Right renal pelvis (tissue), 4 donors: ENCODE measurements at places on chromosomes 7 and 10. TPM values are rescaled to one million over a fixed set of nuclear protein-coding genes. Genes with fewer than 3 reads are reported as not detected.

GRCh38 chr7:14924398-14924797, 21.8 kb upstream of the DGKB start:
- no peak for DNase-seq

DNA sequence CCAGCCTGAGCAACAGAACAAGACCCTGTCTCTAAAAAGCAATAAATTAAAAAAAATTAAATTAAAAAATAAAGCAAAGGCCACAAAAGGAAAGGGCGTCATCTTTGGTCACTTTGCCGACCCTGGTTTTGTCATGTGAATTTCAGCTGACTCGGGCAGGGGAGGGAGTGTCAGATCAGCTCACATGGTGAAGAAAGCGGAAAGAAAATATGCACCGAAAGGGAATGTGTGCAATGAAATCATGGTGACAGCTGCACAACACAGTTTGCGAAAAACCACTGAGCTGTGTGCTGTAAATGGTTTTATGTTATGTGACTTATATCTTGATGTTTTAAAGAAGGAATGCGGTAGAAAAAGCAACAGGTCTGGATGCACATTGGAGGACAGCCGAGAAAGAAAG, 39.8 kb downstream of the RCC1L start:
- no peak for DNase-seq

GRCh38 chr7:29255199-29255878, 60.8 kb downstream of the CHN2 start:
- DNase-seq = no peak

DNA sequence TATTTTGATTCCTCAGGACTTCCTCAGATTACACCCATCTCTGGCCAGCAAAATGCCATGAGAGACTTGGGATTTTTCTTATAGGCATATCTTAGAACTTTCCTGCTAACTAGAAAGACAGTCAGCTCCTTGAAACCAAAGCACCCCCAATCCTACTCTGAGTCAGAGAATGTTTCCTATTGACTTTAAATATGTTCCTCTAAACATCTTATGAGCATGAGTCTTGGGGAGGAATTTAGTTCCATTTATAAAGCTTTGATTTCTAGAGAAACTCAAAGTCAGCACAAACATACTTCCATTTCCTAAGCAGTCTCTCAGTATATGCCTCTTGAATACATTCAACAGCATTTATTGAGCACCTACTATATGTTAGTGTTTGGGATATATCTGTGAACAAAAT, 128.5 kb downstream of the INHBA start:
- no peak for DNase-seq

The TMEM236 gene
- 0.14 TPM for polyA plus RNA-seq

The CLRN3 gene
- polyA plus RNA-seq = 24.1 TPM

The RNF32 gene
- polyA plus RNA-seq = 3.0 TPM

DNA sequence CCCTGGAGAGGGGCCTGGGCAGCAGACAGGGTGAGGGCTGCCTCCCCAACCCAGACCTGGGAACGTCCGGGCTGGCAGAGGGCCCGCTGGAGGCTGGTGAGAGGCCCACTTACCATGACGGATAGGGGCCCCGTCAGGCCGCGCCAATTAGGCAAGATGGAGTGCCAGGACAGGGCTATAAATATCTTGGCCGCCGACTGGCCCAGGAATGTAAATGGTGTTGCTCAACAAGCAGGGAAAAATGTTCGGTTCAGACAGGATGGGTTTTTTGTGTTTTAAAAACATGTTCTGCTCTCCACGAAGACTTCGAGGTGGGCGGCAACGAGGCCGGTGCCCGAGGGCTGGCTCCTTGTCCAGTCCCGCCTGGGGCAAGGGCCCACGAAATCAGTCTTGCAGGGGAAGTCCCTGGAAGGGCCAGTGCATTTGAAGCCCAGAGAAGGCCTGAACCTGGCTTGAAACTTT, 35.8 kb upstream of the ELN start:
- DNase-seq = no peak

DNA sequence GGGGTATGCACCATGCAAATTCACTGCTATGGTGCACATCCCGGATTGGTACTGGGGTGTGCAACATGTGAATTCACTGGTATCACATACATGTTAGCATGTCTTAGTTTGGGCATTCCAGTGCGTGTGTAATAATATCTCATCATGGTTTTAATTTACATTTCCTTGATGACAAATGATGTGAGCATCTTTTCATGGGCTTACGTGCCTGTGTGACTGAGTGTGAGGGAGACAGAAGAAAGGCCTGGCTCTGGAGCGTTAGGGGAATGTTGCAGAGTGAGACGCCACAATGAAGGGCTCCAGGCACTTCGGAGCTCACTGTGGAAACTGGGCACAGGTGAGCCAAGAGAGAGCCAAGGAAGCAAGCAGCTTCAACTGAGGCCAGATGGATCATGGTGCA, 162.6 kb downstream of the UBE2H start:
- no peak for DNase-seq

- no peak for DNase-seq
Observed at GRCh38 chr10:83248106-83248631, 891.1 kb upstream of the GHITM start.

- no peak for DNase-seq
Observed at GRCh38 chr7:45027774-45028114, 27.7 kb downstream of the CCM2 start.

The GATA3 gene
- polyA plus RNA-seq = 119 TPM

The MDFIC gene
- polyA plus RNA-seq = 31.0 TPM

DNA sequence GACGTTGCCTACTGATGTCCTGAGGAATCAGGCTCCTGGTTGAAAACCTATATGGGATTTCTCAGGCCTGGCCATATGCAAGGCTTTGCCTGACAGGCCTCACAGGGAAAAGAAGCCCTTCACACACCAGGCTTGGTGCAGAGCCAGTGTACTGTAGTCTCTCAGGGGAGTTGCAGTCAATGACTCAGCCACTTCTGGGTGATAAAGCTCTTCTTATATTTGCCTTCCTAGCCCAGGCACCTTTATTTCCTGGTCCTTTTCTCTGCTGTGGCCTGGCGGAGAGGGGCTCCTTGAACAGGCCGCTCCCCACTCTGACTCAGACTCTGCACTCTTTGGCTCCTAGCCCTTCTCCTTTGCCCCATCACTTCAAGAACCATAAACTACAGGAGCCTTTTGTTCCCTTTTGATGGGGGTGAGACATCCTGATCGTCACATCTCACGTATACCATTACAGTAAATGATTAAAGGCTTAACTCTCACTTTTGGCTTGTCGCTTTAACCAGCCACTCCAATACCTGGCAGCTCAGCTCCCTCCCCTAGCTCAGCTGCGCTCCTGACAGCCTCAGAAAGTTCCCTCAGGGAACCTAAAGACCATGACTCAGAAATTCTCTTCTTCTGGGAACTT, 33.5 kb downstream of the DPY19L1 start:
- no peak for DNase-seq

- DNase-seq = no peak
Observed at GRCh38 chr7:15753887-15754579, 67.5 kb upstream of the MEOX2 start.

GRCh38 chr10:18158773-18159265, 18.6 kb downstream of the CACNB2 start:
- DNase-seq = no peak

GRCh38 chr7:45215601-45216062, 58.0 kb downstream of the RAMP3 start:
- no peak for DNase-seq

DNA sequence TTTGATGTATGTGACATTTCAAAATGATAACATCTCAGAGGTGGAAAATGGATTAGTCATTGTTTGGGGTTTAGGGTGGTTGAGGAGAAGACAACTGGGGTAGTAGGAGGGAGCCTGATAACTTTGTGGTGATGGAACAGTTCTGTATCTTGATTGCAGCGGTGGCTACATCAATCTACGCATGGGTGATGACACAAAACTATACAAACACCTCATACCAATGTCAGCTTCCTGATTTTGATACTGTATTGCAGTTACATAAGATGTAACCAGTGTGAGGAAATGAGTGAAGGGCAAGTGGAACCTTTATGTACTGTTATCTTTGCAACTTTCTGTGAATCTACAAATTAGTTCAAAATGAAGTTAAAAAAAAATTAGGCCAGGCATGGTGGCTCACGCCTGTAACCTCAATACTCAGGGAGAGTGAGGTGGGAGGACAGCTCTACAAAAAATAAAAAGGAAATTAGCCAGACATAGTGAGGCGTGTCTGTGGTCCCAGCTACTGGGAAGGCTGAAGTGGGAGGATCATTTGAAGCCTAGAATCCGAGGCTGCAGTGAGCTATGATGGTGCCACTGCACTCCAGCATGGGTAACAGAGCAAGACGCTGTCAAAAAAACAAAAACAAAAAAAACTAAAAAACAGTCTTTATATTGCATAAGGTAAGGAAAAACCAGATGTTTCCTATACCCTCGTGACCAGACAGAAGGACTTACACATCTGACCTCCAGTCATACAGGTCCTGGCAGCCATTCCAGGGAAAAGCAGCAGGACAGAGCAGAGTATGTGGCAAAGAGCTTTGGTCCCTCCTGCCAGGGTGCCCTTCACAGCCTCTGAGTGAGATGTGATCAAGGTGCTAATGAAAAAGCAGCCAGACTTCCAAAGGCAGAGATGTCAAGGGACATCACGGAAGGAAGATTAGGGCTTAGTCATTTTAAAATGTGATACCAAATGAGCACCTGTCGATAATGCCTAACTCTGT, 50.8 kb downstream of the CYTH3 start:
- no peak for DNase-seq

DNA sequence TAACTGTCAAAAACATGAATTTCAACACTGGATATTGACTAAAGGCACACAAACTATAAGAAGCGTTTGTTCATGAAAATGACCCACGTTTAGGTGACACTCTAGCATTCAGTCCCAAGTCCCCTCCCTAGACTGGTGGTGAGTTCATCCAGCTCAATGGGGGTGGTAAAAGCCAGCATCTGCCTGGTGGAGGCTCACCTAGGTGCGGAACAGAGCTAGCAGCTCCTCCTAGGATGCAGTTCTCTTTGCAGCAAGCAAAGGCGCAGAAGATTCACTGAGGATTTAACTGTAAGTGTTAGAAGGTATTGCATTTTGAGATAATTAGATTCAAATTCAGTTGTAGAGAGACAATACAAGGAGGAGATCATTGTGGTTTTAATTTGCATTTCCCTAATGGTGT, 87.6 kb downstream of the VSTM2A start:
- DNase-seq = no peak

DNA sequence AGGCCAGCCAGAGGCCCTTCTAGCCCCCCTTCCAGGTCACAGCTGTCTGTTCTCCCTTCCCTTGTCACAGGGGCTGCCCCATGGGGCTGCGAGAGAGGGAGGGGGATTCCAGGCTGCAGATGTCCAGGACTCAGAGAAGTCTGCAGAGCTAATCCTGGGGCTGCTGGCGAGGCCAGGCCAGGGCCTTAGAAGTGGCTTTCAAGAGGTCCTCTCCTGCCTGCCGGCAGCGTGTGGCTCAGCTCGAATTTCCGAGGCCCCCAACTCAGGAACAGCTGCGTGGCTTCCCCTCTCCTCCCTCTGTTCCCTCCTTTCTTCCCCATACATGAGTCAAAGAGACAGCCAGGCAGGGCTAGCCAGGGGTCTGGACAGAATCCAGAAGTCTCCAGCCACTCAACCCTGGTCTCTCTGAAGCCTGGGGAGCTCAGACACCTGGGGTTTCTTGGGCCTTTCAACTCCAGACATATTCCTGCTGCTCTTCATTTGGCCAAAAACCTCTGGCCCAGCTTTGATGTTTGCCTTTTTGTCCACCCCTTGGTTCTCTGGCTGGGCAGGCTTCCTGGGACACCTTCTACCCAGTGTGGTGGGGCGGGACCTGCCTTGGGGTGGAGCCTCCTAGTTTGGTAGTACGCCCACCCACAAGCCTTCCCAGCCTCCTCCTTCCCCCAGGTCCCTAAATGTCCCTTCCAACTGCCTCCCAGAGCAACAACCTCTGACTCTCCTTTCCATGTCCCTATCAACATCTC, 21.8 kb upstream of the EIF5AL1 start:
- DNase-seq = peak; percentile 62

The RBP3 gene
- 0.09 TPM for polyA plus RNA-seq

The PLPP4 gene
- polyA plus RNA-seq = 6.7 TPM

- no peak for DNase-seq
Observed at GRCh38 chr7:139562491-139562890, 39.0 kb downstream of the CLEC2L start.

The TMEM140 gene
- polyA plus RNA-seq = 35.5 TPM

DNA sequence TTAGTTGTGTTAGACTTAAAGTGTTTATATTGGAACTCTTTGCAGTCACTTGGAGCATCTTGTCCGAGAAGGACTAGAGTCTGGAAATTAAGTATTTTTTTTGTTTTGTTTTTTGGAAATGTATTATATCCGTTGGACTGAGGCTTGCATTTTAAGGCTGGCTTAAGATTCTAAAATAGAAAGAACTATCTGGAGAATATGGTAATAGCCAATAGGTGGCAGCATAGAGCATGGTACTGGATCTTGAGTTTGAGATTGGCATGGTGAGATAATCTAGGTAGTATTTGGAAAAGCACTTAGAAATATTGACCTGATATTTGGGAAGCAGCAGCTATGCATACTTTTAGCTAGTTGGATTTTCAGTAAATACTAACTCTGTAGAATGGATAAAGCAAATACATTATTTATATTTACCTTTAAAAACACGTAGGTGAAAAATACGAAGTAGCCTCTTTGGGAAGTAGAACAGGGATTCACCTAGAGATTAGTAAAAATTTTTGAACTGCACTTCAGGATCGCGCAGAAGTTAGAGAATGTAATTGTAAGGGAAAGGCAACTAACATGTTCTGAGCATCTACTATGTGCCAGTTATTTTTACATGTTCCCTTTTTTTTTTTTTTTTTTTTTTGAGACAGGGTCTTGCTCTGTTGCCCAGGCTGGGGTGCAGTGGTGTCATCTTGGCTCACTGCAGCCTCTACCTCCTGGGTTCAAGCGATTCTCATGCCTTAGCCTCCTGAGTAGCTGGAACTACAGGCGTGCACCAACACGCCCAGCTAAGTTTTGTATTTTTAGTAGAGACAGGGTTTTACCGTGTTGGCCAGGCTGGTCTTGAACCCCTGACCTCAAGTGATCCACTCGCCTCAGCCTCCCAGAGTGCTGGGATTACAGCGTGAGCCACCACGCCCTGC, 78.6 kb downstream of the LCOR start:
- DNase-seq = no peak

GRCh38 chr10:106508950-106509349, 655.6 kb downstream of the SORCS1 start:
- DNase-seq = no peak

- DNase-seq = no peak
Observed at GRCh38 chr7:75950111-75950681, 35.2 kb downstream of the POR start.

DNA sequence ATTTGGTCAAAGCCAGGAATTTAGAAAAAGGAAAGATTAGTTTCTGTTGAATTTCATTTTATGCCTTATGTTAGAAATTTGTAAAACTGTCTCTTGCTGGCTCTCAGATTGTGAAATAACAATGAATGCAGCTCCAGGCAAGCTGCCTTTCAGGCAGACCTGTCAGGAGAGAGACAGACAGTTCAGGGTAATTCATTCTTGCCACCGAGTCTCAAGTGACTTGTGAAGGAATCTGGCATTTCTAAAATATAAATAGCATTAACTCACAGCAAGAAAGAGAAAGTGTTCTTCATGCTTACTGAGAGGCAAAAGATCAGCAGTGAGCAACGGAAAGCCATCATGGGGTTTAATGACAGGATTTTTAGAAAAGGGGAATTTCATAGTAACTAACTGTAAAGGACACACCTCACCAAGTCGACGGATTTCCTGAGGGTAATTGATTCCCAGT, 442.3 kb upstream of the AKR1E2 start:
- no peak for DNase-seq

- DNase-seq = no peak
Observed at GRCh38 chr7:27131390-27131819, 848 bp upstream of the HOXA4 start.
